ENCODE measurements at places on chromosomes 7 and 10. TPM values are rescaled to one million over a fixed set of nuclear protein-coding genes. Genes with fewer than 3 reads are reported as not detected.

Gene ITGB8
- total RNA-seq = 8.7 TPM

Gene IRF5
- total RNA-seq = 15.3 TPM

Gene NIPSNAP2
- total RNA-seq = 102 TPM

Gene TMEM140
- 41.7 TPM for total RNA-seq

Gene TYW1
- total RNA-seq = 44.8 TPM

Gene AKR1C3
- 0.67 TPM for total RNA-seq

Gene KBTBD2
- total RNA-seq = 17.9 TPM

Gene TSPAN12
- total RNA-seq = 91.1 TPM

Gene NKX2-3
- total RNA-seq = not detected

Gene ATG9B
- total RNA-seq = 0.55 TPM

- no peaks in the 10 kb centered on the region for H3K4me1 ChIP-seq
- no peaks in the 10 kb centered on the region for H3K27me3 ChIP-seq
- H3K4me3 ChIP-seq = no peak overlapping the region
- no peaks in the 10 kb centered on the region for H3K36me3 ChIP-seq
- no peak overlapping the region for H3K27ac ChIP-seq
These were observed 60.4 kb upstream of the KCNIP2 start for GRCh38 chr10:101903827-101904550.

DNA sequence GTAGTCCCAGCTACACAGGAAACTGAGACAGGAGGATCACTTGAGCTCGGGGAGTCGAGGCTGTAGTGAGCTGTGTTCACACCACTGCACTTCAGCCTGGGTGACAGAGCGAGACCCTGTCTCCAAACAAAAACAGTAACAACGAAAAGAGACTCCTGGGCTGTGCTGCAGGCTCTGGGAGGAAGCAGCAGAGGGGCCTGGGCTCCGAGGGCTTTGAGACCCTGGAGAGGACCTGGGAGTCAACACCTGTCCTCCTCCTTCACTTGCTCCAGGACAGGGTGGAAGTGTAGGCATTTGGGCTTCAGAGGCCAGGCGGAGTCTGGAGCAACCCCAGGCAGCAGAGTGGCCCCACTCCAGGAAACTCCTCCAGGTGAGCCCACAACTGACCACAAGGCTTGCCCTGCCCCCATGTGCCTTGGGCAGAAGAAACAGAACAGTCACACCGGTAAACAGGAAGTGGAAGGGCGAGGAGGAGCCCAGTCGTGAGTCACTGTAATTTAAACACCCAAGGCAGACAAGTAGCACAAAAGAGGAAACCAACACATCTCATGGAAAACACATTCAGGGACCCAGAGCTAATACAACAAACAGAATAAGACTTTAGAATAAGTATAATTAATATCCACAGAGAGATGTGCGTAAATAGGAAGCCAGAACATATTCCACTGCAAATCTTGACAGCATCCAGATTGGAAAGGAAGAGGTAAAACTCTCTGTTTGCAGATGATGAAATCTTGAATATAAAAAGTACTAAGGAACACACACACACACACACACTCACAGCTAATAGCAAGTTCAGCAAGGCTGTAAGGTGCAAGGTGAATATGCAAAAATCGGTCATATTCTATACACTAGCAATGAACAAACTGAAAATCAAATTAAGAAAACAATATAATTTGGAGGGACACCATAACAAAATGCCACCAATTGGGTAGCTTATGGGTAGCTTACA is 20.5 kb upstream of the RASGEF1A start:
- H3K27me3 ChIP-seq = peaks cover 9% of the 10 kb centered on the region
- H3K36me3 ChIP-seq = no peaks in the 10 kb centered on the region
- H3K4me3 ChIP-seq = no peak overlapping the region
- H3K27ac ChIP-seq = no peak overlapping the region

GRCh38 chr7:97027427-97028234 is 3.0 kb upstream of the DLX5 start:
- no peak overlapping the region for H3K27ac ChIP-seq
- H3K4me1 ChIP-seq = peaks cover 19% of the 10 kb centered on the region
- peak; percentile 74 for DNase-seq

- no peaks in the 10 kb centered on the region for H3K4me1 ChIP-seq
- H3K27ac ChIP-seq = no peak overlapping the region
- H3K4me3 ChIP-seq = no peak overlapping the region
- DNase-seq = no peak
These were observed 233.6 kb downstream of the BAMBI start for GRCh38 chr10:28910956-28911355.

DNA sequence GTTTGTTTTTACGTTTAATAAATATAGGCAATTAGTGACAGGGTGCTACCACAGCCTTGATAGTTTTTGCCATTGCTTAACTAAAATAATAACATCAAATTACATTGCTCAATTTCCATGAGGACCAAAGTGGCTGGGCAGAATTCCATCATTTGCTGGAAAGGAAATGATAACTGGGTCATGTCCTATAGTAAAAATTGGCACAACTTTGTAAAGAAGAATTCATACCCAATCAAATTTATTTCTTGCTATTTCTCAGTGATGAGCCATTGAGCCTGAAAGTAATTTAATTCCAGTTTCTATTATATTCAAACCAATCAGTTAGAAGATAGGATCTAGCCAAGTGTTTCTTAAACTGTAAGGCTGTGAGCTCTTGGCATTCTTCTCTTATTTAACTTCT is 102.2 kb upstream of the CTTNBP2 start:
- no peak overlapping the region for H3K4me3 ChIP-seq
- H3K27ac ChIP-seq = no peak overlapping the region
- DNase-seq = no peak
- H3K36me3 ChIP-seq = no peaks in the 10 kb centered on the region

DNA sequence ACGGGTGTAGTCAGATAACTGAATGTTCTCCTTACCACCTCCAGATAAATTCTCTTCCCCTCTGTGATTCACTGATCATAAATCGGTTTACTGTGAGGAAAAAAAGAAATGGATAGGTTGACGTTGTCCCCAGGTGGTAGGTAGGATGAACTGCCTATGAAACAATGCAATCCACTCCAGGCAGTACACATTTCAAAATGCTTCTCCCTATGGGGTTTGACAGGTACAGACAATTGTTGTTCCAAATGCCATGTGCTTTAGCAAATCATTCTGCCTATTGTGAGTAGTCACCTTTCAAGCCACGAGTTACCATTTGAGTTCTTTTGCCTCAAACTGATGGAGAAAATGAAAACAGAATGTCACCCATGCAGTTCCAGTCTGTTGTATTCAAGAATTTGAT is 21.8 kb downstream of the VIM start:
- DNase-seq = no peak
- no peak overlapping the region for H3K27ac ChIP-seq
- no peak overlapping the region for H3K4me3 ChIP-seq
- H3K27me3 ChIP-seq = peaks cover 9% of the 10 kb centered on the region
- no peaks in the 10 kb centered on the region for H3K4me1 ChIP-seq

DNA sequence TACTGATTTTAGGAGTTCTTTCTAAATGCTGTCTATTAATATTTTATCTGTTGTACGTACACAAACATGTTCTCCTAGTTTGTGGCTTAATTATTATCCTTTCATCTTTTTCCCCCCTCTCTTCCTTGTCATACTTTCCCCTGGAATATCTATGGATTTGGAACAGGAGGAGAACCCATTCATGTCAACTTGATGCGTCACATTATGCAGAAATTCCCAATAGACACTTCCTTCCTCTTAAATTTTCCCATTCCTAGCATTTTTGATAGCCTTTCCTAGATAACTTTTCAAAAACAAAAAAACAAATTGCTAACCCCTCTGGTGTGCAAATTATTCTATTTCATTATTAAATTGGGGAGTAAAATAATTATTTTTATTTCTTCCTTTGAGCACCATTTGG is 36.2 kb downstream of the SLC35B4 start:
- no peak overlapping the region for H3K4me3 ChIP-seq
- DNase-seq = no peak
- peaks cover 7% of the 10 kb centered on the region for H3K27me3 ChIP-seq
- no peaks in the 10 kb centered on the region for H3K36me3 ChIP-seq
- no peak overlapping the region for H3K27ac ChIP-seq
- no peaks in the 10 kb centered on the region for H3K4me1 ChIP-seq

DNA sequence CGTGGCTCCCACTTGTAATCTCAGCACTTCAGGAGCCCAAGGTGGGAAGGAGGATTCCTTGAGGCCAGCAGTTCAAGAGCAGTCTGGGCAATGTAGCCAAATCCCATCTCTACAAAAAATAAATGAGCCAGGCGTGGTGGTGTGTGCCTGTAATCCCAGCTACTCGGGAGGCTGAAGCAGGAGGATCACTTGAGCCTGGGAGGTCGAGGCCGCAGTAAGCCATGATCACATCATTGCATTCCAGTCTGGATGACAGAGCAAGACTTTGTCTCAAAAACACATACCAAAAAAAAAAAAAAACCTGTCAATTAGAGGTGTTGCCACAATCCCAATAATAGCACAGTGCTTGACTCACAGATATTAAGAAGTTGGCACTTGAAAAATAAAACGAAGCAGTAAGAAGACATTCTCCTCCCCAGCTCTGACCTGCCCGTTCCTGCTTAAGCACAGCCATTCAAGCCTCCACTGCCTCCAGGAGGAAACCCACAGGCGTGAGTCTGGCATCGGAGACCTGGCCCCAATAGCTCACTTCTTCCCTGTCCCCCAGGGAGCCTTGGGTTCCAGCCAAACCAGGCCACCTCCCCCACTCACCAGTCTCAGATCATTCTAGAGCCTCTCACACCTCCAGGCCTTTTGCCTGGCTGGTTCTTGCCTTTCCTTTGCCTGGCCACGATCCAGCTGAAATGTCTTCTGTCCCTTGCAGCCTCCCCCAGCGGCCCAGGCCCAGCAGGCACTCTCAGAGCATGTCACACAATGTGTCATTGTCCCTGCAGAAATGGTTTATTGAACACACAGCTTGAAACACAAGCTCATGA is 45.3 kb upstream of the GTF2I start:
- no peaks in the 10 kb centered on the region for H3K27me3 ChIP-seq
- H3K4me3 ChIP-seq = no peak overlapping the region
- H3K4me1 ChIP-seq = no peaks in the 10 kb centered on the region
- no peaks in the 10 kb centered on the region for H3K36me3 ChIP-seq
- no peak for DNase-seq

GRCh38 chr7:23347682-23348180 is 48.6 kb downstream of the MALSU1 start:
- no peak overlapping the region for H3K4me3 ChIP-seq
- no peak for DNase-seq
- no peaks in the 10 kb centered on the region for H3K36me3 ChIP-seq
- H3K27me3 ChIP-seq = no peaks in the 10 kb centered on the region

DNA sequence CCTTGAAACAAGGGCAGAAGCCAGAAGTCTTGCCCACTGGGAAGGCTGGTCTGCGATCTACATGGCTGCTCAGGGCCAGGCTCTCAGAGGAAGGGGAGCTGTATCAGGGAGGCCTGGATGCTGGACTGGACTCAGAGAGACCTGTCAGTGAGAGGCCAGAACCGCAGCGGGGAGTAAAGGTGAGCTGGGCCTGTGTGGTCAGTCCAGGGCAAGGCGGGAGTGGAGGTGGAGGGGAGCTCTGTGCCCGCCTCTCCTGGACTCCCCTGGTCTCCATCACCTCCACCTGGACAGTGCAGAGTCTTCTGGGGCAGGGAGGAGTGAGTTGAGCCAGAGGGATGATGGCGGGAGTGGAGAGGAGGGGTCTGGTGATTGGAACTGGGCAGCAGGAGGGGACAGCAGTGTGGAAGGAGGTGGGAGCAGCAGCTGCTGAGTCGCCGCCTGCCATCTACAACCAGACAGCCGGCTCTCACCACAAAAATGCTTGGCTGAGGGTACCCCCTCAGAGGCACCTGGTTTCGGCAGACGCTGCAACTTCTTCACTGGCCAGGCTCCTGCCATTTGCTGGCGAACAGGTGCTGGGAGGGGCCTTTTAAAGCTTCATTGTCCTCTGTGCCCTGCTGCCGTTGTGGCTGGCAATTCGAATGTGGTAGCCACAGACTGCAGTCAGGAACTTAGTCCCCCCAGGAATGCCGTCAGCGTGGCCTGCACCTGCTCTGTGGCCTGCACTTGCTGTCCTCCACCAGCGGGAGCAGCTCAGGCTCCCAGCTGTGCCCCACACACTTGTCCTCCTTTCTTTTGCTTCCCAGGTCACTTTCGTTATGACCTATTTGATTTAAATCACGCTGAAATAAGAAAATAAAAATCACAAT is 3.5 kb downstream of the RASSF4 start:
- no peak overlapping the region for H3K4me3 ChIP-seq
- H3K27me3 ChIP-seq = no peaks in the 10 kb centered on the region
- H3K4me1 ChIP-seq = peaks cover 16% of the 10 kb centered on the region
- no peak for DNase-seq

DNA sequence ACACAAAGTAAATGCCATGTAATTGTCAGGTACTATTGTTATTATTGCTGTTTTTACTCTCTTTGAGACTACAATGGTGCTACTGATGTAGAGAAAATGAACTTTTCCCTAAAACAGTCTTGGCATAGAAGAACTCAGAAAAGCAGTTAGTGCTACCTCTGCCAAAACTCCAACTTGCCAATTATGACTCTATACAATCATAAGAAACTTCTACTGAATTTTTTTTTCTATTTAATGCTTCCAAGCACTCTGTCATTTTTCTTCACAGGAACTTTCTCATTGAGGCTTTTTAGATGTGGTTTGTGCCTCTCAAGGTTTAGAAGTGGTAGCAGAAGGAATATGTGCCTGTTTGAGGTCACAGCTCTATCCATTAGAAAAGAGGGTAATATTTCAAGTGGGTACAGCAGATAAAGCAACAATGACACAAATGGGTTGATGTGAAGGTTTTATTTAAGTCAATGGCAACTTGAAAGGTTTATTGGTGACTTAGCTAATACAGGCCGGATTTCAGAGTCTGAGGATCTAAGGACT is 64.0 kb upstream of the FERD3L start:
- no peak overlapping the region for H3K4me3 ChIP-seq
- H3K27me3 ChIP-seq = no peaks in the 10 kb centered on the region
- H3K27ac ChIP-seq = no peak overlapping the region
- H3K36me3 ChIP-seq = no peaks in the 10 kb centered on the region

- no peaks in the 10 kb centered on the region for H3K27me3 ChIP-seq
- H3K27ac ChIP-seq = no peak overlapping the region
- no peak overlapping the region for H3K4me3 ChIP-seq
- H3K4me1 ChIP-seq = no peaks in the 10 kb centered on the region
These were observed 49.9 kb downstream of the SIRT1 start for GRCh38 chr10:67934336-67934735.

- peaks cover 12% of the 10 kb centered on the region for H3K4me1 ChIP-seq
- H3K27me3 ChIP-seq = no peaks in the 10 kb centered on the region
- H3K27ac ChIP-seq = no peak overlapping the region
- H3K4me3 ChIP-seq = no peak overlapping the region
- no peak for DNase-seq
- H3K36me3 ChIP-seq = no peaks in the 10 kb centered on the region
These were observed 115.4 kb downstream of the ARID5B start for GRCh38 chr10:62016623-62017490.

DNA sequence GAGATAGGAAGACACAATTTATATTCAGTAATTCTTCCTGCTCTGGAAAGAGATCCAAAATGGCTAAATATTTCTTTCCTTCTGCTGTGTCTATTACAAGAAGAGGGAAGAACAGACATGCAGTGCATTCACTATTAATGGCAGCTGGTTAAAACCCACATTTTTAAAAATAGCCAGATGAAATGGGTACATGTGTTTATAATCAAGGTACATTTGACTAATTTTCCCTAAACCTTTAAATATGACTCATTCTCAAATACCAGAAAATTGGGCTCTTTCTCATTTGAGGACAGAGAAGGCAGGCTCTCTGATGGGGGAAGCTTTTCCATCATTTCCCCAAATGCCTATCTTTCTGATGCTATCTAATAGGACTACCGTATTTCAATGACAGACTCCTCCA is 215.7 kb upstream of the HABP2 start:
- H3K27me3 ChIP-seq = no peaks in the 10 kb centered on the region
- no peaks in the 10 kb centered on the region for H3K4me1 ChIP-seq
- no peak overlapping the region for H3K4me3 ChIP-seq
- no peak for DNase-seq
- no peaks in the 10 kb centered on the region for H3K36me3 ChIP-seq
- H3K27ac ChIP-seq = no peak overlapping the region

All from adrenal gland (tissue), 19 donors.